GM23338 (cell line): ENCODE measurements at places on chromosomes 16 and 17. TPM values are rescaled to one million over a fixed set of nuclear protein-coding genes. Genes with fewer than 3 reads are reported as not detected.

Gene ACSM5
- not detected in 2 replicates for total RNA-seq

- H3K4me1 ChIP-seq, result no peaks in the 10 kb centered on the region
- H3K4me3 ChIP-seq, result no peak overlapping the region
- no peak for DNase-seq
- H3K27me3 ChIP-seq, result no peaks in the 10 kb centered on the region
- no peaks in the 10 kb centered on the region; the same call in 1 of the 2 replicates for H3K36me3 ChIP-seq
- H3K27ac ChIP-seq, result no peak overlapping the region
Measured at GRCh38 chr16:87342978-87343752, 26.0 kb upstream of the C16orf95 start.

DNA sequence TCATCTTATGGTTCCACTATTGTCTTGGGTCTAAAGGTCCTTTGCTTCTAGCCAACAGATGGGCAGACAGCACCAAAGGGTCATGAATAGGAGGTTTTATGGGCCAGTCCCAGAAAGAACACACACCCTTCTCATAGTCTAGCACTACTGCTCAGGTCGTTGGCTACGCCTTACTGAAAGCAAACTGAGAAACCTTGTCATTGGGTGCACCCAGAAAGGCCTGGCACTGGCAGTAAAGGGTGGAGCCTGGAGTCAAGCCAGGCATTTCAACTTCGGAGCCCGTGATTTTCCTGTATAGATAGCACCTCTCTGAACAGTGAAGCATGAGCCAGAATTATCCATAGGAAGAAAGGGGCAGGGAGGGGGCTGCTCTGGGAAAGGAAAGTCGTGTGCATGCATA lies 74.9 kb downstream of the VAT1L start:
- no peaks in the 10 kb centered on the region for H3K36me3 ChIP-seq
- H3K27me3 ChIP-seq, result no peaks in the 10 kb centered on the region
- no peaks in the 10 kb centered on the region for H3K4me1 ChIP-seq
- H3K4me3 ChIP-seq, result no peak overlapping the region
- DNase-seq, result no peak
- H3K27ac ChIP-seq, result no peak overlapping the region

DNA sequence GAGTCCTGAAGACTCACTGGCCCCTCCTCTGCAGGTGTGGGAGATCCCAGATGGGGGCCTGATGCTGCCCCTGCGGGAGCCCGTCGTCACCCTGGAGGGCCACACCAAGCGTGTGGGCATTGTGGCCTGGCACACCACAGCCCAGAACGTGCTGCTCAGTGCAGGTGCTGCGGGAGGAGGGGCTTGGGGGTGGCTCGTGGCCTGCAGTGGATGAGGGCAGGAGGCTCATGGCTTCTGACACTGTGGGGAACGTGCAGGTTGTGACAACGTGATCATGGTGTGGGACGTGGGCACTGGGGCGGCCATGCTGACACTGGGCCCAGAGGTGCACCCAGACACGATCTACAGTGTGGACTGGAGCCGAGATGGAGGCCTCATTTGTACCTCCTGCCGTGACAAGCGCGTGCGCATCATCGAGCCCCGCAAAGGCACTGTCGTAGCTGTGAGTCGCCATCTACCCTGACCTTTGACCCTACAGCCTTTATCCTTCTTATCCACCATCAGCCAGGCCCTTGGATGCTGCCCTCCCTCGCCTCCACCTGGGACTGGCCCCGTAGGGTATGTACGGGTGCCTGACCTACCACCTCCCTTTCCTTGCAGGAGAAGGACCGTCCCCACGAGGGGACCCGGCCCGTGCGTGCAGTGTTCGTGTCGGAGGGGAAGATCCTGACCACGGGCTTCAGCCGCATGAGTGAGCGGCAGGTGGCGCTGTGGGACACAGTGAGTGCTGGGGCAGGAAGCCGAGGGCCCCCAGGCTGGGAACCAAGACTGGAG lies 3.6 kb downstream of the CORO1A start:
- peaks cover 4% of the 10 kb centered on the region; the same call in 1 of the 2 replicates for H3K4me1 ChIP-seq
- peaks cover 7% of the 10 kb centered on the region; the same call in 1 of the 2 replicates for H3K27me3 ChIP-seq
- no peaks in the 10 kb centered on the region for H3K36me3 ChIP-seq
- H3K4me3 ChIP-seq, result no peak overlapping the region
- peak; percentile 85 for DNase-seq
- no peak overlapping the region for H3K27ac ChIP-seq

Gene C17orf113
- total RNA-seq, result 1.8 and 2.1 TPM in 2 replicates

DNA sequence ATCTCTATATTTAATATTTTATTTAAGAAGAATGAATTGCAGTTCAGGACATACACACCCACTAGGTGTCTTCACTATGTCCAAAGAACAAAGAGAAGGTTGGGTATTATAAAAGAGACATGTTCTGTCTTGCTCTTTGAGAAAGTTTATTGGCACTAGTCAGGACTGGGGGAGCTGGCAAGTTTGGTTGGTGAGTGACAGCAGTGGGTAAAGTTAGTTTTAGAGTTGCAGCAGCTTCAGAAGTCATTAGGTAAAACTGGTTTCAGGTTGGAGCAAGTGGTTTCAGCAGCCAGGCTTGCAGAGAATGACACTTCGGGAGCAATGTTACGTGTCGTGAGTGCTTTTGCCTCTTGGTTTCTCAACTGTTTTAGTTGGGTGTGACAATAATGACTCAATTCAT lies 142.2 kb upstream of the HS3ST3A1 start:
- no peaks in the 10 kb centered on the region for H3K4me1 ChIP-seq
- no peaks in the 10 kb centered on the region for H3K36me3 ChIP-seq
- no peak for DNase-seq
- H3K4me3 ChIP-seq, result no peak overlapping the region

Gene SPATA22
- total RNA-seq, result not detected in 2 replicates

Gene C16orf54
- total RNA-seq, result not detected in 2 replicates

- no peak for DNase-seq
- H3K27ac ChIP-seq, result no peak overlapping the region
- 0 out of 2 replicates have a peak, but pooled peaks cover 5% of the 10 kb centered on the region for H3K4me1 ChIP-seq
- H3K36me3 ChIP-seq, result no peaks in the 10 kb centered on the region
Measured at GRCh38 chr16:55534756-55535155, 25.9 kb downstream of the LPCAT2 start.

Gene CHST5
- not detected in 2 replicates for total RNA-seq

GRCh38 chr17:4881761-4882555 lies 17.4 kb upstream of the C17orf107 start:
- no peaks in the 10 kb centered on the region for H3K27me3 ChIP-seq
- no peaks in the 10 kb centered on the region for H3K4me1 ChIP-seq
- H3K4me3 ChIP-seq, result no peak overlapping the region
- H3K36me3 ChIP-seq, result peaks cover 3% of the 10 kb centered on the region; the same call in 1 of the 2 replicates
- peak overlapping the region; percentile 51 for H3K27ac ChIP-seq

DNA sequence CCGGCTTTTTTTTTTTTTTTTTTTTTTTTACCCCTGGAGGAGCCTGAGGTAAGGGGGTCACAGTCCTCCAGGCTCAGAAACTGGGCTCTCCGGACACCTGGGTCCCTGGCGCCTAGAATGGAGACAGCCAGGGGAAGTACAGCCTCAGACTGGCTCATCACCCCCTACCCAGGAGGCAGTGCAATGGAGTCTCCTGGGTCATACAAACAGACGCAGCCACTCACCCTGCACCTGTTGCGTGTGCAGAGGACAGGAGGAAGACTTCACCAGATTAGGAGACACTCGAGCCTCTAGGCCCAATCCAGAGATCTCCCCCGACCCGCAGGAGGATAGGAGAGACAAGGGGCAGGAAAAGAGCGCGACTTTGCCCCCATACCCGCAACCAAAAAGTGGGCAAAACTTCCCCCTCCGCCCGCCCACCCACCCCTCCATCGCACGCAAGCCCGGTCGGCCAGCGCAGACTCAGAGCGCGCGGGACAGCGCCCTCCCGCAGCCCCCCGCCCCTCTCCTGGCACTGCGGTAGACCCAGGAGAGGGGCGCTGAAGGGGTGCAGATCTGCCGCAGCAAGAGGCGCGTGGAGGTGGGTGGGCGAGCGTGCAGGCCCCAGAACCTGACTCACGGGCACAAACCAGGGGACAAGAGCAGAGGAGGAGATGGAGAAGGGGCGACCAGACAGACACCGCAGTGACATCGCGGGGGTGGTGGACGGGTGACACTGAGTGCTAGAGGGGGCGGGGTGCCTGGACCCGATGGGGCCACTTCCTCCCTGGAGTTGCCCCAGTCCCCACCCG lies 900 bp downstream of the HAP1 start:
- peaks cover 68% of the 10 kb centered on the region for H3K27me3 ChIP-seq
- DNase-seq, result no peak
- peak overlapping the region; percentile 84 for H3K4me3 ChIP-seq
- H3K27ac ChIP-seq, result no peak overlapping the region
- H3K36me3 ChIP-seq, result no peaks in the 10 kb centered on the region

- H3K4me3 ChIP-seq, result no peak overlapping the region
- DNase-seq, result no peak
- H3K27ac ChIP-seq, result no peak overlapping the region
- no peaks in the 10 kb centered on the region for H3K36me3 ChIP-seq
Measured at GRCh38 chr17:77602883-77603640, 355.4 kb upstream of the TNRC6C start.

DNA sequence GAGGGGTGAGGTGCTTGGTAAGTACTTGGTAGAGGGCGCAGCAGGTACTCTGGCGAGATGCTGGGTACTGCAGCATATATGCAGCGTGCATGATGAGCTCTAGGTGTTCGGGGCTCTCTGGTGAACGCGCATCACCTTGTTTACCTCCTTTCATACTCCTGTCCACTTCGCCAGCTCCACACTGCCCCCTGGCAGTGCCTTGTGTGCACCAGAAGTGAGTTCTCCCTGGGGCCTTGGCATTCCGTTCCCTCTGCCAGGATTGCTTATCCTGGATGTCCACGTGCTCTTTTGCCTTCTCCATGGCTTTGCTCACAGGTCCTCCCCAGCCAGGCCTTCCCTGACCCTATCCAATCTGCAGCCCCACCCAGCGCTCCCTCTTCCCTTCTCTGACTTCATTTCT lies 154.2 kb downstream of the MRM1 start:
- H3K4me1 ChIP-seq, result no peaks in the 10 kb centered on the region
- H3K27me3 ChIP-seq, result no peaks in the 10 kb centered on the region
- H3K4me3 ChIP-seq, result no peak overlapping the region
- H3K27ac ChIP-seq, result no peak overlapping the region
- DNase-seq, result peak; percentile 85

GRCh38 chr16:66304961-66305360 lies 61.5 kb upstream of the CDH5 start:
- no peaks in the 10 kb centered on the region for H3K4me1 ChIP-seq
- H3K4me3 ChIP-seq, result no peak overlapping the region
- DNase-seq, result no peak
- no peaks in the 10 kb centered on the region for H3K27me3 ChIP-seq
- no peak overlapping the region for H3K27ac ChIP-seq
- H3K36me3 ChIP-seq, result no peaks in the 10 kb centered on the region

Gene HOXB2
- total RNA-seq, result not detected in 2 replicates

Gene ADAD2
- 1.5 and 4.5 TPM in 2 replicates for total RNA-seq

Gene HCRT
- total RNA-seq, result not detected in 2 replicates

DNA sequence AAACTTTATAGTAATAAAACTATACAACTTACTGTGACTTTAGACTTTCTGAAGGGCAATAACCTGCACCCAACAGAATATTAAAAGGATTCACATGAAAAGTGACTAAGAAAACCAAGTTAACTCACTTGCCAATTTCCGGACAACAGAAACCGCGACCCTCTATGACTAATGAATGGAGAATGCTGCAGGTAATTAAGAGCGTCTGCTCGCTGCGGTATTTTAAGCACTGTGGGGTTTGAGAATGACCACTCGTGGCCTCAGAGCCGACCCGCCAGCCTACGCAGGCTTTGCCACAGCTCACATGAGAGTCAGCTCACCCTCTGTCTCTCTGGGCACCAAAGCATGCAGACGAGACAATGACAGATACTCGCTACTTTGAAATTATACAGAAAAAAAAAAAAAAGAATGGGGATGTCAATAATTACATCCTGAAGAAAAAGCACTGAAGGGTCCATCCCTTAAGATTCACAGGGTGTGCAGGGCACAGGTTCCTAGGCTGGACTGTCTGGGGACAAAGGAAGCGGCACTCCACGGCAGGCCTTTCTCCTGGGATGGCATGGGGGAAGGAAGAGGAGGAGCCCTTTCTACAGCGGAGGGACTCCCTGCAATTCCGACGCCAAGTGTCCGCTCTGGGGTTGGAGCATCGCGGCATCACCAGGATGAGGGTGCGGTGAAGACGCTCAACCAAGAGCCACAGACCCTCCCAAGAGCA lies 35.0 kb downstream of the ZCCHC14 start:
- no peaks in the 10 kb centered on the region for H3K27me3 ChIP-seq
- no peak for DNase-seq
- H3K4me3 ChIP-seq, result no peak overlapping the region
- no peaks in the 10 kb centered on the region for H3K4me1 ChIP-seq
- 0 out of 2 replicates have a peak overlapping the region, but pooled peaks have one; percentile 32 for H3K27ac ChIP-seq

Gene CCL8
- not detected in 2 replicates for total RNA-seq

DNA sequence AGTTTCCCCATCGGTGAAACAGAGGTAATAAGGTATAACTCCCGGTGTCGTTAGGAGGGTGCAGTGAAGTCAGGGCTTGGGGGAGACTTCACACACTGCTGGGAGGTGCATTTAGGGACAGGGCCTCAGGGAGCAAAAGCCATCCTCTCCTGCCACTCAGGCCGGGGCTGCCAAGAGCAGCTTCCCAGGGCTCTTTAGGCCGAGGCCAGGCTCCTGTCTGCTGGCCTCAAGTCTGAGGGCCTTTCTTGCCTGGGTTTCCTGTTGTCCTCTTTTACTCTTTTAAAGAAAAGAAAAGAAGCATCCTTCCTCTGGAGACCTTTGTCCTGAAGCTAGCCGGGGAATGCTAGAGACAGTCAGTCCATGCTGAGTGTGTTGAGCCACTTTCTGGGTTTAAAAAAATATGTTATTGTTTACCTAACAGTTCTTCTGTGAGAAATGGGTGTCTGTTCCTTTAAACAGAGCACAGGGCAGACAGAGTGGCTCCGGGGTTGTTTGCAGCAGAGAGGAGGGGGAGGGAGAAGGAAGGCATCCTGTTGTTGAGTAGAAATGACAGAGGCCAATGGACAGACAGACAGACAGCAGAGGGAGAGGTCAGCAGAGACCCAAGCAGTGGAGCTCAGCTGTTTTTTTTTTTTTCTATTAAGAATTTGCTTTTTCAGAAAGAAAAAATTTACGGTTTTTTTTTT lies 79.1 kb downstream of the C17orf67 start:
- H3K4me1 ChIP-seq, result peaks cover 9% of the 10 kb centered on the region; the same call in 1 of the 2 replicates
- H3K4me3 ChIP-seq, result no peak overlapping the region
- H3K36me3 ChIP-seq, result no peaks in the 10 kb centered on the region
- no peaks in the 10 kb centered on the region for H3K27me3 ChIP-seq

Gene CCL1
- total RNA-seq, result not detected in 2 replicates

DNA sequence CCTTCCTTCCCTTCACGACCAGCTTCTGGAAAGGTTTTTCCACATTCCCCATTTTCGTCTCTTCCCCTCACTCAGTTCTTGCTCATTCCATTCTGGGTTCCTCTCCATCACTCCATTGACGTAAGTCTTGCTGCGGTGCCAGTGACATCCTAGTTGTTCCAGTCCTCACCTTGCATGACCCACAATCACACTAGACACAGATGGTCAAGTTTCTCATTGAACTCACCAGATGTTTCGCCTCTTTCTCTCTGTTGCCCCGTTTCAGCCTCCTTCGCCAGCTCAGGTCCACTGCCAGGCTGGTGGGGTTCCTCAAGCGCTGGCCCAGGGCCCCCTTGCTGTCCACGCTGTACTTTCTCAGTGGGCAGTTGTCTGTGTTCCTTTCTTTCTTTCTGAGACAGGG lies 43.4 kb downstream of the CCDC42 start:
- H3K36me3 ChIP-seq, result no peaks in the 10 kb centered on the region

Gene TMEM235
- not detected in 2 replicates for total RNA-seq
